ENCODE measurements at places on chromosomes 1 and 21. TPM values are rescaled to one million over a fixed set of nuclear protein-coding genes. Genes with fewer than 3 reads are reported as not detected.

Gene ANKRD34A
- 0.70 TPM for total RNA-seq

Gene NTMT2
- total RNA-seq = not detected

Gene KRTAP19-1
- total RNA-seq = not detected

Gene FMN2
- not detected for total RNA-seq

Gene VAV3
- total RNA-seq = 10.6 TPM

Gene CYP4A22
- total RNA-seq = not detected
